ENCODE measurements at places on chromosomes 2 and 18.

- DNase-seq: no peak
Observed at GRCh38 chr2:228771774-228772173, 499.3 kb downstream of the PID1 start.

DNA sequence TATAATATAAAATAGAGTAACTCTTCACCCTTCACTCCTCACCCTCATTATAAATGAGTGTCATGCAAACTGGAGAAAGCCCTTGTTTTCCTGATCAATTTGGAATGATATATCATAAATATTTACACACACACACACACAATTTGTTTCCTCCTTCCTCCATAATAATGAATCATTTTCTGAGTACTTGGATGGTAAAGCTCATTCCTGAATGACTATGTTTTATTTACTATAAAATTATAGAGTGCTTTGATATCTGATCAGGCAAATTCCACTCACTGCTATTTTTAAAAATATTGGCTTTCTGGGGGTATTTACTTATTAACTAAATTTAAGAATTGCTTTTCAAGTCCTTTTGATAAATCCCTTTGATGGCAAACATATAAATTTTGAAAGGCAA lies 1125.5 kb upstream of the CNTNAP5 start:
- no peak for DNase-seq

GRCh38 chr2:10048501-10049171 lies 5.3 kb downstream of the KLF11 start:
- DNase-seq: no peak

DNA sequence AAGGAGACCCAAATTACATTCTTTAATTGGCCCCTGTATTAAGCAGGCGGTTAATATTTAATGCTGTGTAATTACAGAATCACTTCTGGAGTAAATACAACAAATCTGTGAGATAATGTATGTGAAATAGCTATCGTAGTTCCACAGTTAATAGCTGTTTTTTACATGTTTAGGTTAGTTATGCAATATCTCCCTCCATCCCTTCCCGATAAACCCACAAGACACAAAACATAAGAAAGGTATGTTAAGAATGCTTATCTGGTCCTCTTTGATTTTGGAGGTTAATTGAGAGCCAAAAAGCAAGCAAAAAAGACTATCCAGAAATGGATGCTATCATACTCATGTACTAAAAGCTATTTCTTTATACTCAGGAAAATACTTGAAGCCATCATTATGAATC lies 49.1 kb downstream of the ZNF638 start:
- DNase-seq: no peak

GRCh38 chr2:126187668-126188067 lies 468.3 kb upstream of the GYPC start:
- DNase-seq: no peak

Data from stimulated activated naive CD4-positive, alpha-beta T cell (primary cell).